ENCODE measurements at places on chromosomes 5 and 9.

DNA sequence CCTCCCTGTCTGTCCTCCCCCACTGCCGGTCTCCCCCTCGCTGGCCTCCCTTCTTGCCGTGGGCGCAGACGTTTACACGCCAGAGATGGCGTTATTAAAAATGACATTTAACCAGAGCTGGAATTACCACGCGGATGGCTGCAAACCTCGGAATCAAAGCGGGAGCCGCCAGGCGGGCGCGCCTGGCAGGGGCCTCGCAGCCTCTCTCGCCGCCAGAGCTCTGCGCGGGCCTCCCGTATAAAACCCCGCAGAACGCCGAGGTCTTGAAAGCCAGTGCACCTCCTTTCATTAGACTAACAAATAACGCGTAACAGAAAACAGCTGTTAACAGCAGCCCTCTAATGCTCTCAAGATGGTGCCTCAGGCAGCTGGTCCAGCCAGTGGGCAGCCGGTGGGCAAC is 10.2 kb downstream of the PRRX2 start:
- no peak for DNase-seq

- no peak for DNase-seq
Measured at GRCh38 chr9:78033870-78034269, 2.3 kb upstream of the GNAQ start.

- no peak for DNase-seq
Measured at GRCh38 chr5:76736679-76737556, 21.0 kb downstream of the F2R start.

DNA sequence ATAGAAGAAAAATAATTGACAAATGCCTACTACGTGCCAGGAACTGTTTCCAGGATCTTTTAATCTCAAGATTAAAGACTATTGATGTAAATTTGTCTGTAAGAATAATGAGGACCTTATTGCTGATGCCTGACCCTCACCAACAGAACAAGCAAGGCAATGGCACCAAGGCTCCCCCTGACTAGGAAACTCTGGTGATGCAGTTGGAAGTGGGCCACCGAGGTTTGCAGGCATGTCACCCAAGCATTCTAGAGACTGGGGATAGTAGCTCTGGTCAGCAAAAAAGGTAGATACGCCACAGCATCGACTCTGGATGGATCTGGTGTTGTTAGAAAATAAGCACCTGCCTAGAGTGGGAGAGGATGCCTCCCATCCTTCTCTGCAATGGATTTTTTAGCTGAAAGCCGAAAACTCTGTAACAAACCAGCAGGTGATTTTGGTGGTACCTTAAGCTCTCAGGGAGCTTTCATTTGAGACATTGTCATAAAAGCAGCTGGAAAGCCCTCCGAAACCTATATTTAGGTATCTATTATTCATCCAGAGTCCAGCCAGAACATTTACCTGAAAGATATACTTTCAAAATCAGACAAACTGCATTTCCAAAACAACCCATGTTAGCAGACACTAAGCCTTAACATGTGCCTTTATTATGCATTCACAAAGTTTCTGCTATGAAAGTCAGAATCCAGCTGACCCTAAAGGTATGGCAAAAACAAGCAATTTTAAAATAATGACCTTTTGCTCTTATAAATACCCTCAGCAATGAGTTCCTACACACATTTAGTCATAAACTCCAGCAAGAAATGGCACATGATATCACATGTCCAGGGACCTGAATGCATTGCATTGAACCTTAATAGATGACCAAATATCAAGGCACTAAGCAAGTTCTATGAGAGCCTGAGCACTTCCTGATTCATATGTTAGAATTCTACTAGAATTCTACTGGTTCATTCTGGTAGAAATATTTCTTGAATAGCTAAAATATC is 308.4 kb downstream of the PDE4D start:
- DNase-seq = no peak

- DNase-seq = no peak
Measured at GRCh38 chr5:161155451-161155850, 303.4 kb upstream of the ATP10B start.

DNA sequence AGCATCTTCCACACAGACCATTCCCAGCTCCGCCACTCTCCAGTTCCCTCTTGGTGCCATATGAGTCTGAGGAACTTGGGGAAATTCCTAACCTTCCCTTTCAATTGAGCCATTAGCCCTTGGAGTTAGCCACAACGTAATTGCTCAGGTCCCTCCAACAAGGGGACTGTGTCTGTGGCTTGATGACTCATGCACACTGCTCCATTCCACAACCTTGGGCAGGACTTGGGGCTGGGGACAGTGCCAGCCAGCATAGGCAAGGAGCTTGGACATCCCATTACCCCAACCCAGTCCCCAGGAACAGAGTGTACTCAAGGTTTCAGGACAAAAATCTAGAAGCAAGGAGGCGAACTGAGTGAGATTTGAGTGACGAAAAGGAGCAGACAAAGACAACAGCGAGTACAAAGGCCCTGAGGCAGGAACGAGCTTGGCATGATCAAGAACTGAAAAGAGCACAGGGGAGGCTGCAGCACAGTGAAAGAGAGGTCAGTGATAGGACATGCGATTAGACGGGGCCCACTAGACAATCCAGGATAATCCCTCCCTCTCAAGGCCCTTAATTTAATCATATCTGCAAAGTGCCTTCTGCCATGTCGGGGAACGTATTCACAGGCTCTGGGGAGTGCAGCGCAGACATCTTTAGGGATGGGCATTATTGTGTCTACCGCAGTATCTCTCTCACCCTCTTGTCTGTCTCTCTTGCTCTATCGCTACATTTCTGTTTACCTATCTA is 16.0 kb upstream of the JADE2 start:
- no peak for DNase-seq

DNA sequence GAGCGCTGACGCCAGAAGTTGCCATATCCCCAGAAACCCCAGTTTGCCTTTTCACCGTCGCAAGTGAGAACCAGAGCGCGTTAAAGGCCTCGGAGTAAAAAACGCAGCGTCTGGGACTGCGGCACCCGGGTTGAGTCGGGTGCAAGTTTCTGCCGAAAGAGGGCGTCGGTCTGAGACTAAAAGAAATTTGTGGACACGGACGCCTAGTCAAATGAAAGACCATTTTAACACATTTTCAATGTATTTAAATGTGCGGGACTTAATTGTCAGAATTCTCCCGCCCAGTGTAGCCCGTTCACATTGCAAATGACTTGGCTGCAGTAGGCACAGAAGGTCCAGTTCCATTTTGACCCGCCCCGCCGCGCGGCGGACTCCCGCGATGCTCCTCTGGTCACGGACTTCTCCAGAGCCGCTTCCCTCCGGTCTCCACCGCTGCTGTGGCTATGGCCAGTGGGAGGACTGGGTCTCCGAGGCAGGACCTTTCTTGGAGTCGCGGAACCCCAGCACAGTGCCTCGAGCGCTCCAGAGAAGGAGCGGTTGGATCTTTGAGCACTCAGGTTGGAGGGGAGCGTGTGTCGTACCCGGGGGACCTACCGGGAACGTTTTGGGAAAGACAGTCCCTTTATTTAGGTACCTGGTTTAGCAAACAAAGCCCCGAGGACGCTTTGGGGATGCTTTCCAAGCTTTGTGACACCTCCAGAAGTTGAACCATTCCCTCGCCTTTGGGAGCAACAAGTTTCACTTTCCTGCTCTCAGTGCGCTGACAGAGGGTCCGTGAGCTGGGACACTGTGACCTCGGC is 1.2 kb upstream of the NPR3 start:
- DNase-seq = no peak

DNA sequence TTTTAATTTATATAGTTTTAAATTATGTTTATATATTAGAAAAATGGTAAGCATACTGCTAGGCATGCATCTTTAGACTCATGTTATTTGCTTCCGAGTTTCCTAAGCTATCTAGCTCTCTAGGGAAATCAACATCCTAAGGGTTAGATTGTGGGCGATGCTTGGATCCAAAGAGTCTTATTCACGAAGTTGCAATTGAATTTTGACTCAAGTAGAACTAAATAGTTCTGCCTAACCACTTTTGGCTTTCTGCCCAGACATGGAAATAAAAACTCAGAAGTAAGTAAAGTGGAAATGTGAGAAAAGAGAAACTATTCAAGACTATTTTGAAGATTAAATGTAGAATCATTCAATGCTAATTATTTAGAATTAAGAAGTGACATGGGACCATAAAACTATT is 440.4 kb downstream of the CDH18 start:
- no peak for DNase-seq

- DNase-seq = no peak
Measured at GRCh38 chr9:38359689-38360385, 32.7 kb upstream of the ALDH1B1 start.

DNA sequence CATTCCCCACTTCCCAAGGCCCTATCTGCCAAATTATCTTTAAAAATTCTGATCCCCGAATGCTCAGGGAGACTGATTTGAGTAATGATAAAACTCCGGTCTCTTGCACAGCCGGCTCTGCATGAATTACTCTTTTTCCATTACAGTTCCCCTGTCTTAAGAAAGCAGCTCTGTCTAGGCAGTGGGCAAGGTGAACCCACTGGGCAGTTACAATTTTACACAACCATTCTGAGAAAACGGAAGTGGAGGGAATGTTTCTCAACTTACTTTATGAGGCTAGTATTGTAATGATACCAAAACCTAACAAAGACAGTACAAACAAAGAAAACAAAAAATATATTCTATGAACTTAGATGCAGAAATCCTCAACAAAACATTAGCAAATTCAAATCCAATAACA is 100.0 kb downstream of the MCTP1 start:
- DNase-seq = no peak

GRCh38 chr5:68048516-68048915 is 167.0 kb upstream of the PIK3R1 start:
- no peak for DNase-seq

GRCh38 chr9:126153382-126153781 is 173.2 kb upstream of the MVB12B start:
- DNase-seq = no peak

GRCh38 chr9:131292937-131293336 is 3.4 kb downstream of the PLPP7 start:
- no peak for DNase-seq

DNA sequence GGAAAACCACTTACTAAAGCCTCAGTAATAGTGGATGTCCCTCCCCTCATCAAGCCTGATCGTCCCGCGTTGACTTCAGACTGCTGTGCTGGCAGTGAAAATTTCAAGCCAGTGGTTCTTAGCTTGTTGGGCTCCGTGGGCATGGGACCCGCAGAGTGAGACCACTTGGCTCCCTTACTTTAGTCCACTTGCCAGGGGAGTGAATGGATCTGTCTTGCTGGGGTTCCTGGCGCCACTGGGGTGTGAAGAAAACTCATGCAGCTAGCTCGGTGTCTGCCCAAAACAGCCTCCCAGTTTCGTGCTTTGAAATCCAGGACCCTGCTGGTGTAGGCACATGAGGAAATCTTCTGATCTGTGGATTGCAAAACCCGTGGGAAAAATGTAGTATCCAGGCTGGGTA is 480.0 kb upstream of the IZUMO3 start:
- DNase-seq = no peak

GRCh38 chr5:155872629-155873220 is 454.2 kb upstream of the SGCD start:
- no peak for DNase-seq

GRCh38 chr9:131180454-131180853 is 55.1 kb downstream of the NUP214 start:
- no peak for DNase-seq

DNA sequence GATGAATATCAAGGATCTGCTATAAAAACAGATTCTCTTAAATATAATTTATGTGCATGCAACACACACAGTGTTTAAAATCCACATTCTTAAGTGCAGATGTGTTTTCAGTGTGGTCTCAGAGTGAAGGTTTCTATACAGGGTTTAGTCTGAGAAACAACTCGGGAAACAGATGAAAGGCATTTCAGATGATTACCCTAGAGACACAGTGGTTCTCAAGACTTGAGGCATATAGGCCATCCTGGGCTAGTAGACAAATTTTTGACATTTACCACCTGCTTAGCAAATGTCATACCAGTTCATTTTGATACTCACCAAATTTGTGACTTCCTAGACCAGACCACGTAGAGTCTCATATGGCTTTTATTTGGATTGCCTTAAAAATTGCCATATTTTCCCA is 216.5 kb downstream of the ARL15 start:
- DNase-seq = no peak

DNA sequence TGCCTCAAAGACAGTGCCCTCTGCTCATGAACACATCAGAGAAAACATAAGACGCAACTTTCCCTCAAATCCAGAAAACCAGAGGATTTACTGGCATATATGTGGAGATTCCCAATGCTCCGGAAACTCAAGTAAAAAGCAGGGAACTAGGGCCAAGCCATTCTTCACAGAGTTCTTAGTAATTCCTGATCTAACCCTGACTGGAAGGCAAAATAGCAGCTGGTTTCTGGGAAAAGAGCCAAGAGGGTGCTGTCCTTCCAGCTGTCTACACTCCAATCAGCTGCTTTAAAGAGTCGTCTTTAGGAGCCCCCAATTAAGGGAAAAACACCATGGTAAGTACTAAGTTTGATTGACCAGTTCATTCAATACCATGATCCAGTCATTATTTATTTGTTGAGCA is 49.6 kb downstream of the GNA14 start:
- no peak for DNase-seq

DNA sequence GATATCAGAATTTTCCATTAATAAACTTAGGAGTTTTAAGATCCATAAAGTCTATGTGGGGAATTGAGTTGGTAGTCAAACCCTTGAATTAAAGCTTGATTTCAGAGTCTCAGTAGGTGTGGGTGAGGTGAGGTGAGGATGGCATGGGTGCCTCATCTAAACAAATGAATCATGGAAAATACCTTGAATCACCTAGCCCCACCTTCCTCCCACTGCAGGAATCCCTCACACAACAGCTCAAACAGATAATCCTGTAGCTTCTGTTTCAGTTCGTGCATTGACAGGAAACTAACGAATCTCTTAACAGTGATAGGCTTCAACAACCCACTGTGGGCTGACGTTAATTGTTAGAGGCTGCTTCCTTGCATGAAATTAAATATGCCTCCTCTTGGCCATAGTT is 185.0 kb downstream of the SREK1 start:
- no peak for DNase-seq

- no peak for DNase-seq
Measured at GRCh38 chr5:132234684-132235062, 7.0 kb upstream of the P4HA2 start.

GRCh38 chr9:105978336-105978735 is 284.0 kb downstream of the TMEM38B start:
- DNase-seq = no peak

DNA sequence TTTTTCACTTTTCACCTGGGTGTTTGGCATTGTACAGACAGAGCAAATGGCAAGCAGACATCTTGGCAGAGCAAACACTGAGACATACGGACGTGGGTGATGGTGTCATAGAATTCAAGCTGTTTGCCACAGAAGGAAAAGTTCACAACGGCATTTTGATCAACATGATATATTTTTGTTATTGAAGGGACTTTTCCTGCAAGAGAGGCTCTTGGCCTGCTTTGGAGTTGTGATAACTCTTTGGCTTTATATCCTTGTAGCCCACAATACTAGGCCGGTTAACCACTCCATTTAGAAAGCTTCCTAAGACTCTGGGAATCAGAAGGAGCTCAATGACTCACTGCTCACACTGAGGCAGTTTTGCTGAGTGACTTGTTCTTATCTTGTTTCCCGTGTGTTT is 1038.3 kb downstream of the TLE1 start:
- no peak for DNase-seq

DNA sequence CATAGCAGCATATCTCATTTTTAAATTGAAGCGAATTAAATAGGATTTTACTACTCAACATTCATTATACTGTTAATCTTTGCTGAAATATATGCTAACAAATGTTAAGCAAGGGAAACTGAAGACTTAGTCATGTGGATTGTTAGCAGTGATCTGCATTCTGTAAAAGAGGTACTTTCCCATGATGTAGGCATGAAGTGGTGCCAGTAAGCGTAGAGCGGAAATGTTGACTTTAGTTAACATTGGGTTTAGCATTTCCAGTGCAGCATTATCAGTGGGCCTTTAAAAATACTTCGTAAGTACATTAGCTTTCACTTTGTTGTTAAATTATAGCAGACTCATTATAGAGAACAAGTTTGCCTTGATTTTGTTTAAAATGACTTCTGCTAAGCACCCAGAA is 130.3 kb downstream of the CDC42SE2 start:
- DNase-seq = no peak
